ENCODE measurements at places on chromosomes 2 and 18.

- DNase-seq, result no peak
Measured at GRCh38 chr2:196640031-196640548, 575 bp downstream of the CCDC150 start.

- DNase-seq, result no peak
Measured at GRCh38 chr2:189402932-189403331, 38.3 kb upstream of the WDR75 start.

- peak; percentile 9 for DNase-seq
Measured at GRCh38 chr2:55620123-55620779, 2.8 kb upstream of the PPP4R3B start.

- DNase-seq, result no peak
Measured at GRCh38 chr2:80438686-80439085, 134.1 kb upstream of the LRRTM1 start.

DNA sequence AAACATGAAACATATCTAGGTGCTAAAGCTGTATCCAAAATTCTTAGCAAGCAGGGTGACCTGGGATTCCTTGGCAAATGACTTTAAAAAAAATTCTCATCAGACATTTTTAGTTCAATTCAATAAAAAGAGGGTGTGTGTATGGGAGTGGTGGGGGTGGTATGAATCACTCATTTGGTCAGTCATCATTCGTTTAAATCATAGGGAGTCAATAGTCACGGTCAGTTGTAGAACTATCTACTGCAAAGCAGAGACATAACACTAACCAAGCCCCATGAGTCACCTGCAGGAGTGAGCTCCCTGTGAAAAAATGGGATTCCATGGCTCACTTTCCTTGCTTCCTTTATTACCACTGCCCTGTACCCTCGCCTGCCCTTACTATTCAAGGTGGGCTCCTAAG is 380.6 kb upstream of the TCF4 start:
- no peak for DNase-seq

DNA sequence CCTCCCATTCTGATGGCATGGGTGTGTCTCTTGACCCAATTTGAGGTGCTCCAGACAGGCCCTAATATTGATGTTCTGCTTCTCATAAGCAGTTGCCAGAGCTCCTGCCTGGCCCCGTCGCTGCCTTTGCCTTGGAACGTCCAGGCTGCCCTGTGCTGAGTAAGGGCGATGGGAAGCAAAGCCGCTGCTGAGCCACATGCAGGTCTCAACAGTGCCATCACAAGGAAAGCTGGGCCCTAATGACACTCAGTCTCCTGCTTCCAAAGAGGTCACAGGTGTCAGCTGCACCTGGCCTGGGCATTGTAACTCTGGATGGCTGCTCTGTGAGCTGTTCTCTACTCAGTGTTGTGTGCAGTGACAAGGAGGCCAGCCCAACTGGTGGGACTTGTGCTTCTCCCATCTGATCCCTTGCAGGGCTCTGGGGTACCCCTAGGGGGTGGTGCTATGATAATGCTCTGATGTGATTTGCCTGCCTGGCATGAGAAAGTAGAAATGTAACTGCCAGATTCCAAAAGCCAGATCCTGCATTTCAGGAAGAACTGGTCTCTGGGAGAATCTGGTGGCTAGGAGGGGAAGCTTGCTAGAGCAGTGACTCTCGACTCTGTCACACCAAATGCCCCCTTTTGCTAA is 8.7 kb downstream of the TTC39C start:
- no peak for DNase-seq

DNA sequence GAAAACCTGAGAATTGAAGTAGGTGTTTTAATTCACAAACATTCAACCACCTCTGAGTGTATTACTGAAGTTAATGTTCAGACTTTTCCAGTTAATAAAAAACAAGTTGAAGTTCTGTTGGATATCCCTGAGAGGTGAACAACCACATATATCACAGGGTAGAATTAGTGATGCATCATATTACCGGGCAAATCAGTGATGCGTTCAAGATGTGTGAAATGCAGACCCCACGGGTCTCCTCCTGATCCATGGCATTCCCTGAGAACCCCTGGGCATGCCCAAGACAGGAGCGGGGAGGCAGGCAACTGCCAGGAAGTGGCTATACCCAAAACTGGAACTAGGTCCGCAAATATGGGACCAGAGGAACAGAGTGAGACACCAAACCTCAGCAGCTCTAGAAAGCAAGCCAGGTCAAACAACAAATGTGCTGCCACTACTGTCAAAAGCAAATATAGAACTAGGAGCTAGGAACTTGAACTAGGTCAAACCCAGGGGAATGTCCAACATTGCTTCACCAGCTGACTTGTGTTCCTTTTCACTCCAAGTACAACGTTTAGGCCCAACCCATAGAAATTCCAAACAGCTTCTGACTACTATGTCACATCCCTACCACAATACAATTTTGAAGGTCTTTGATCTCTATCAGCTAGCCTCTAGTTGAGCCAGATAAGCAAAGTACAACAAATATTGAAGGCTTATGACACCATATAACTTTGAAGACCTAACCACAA is 20.2 kb downstream of the PSTPIP2 start:
- no peak for DNase-seq

GRCh38 chr2:36396878-36397539 is 41.4 kb downstream of the CRIM1 start:
- no peak for DNase-seq

- no peak for DNase-seq
Measured at GRCh38 chr2:231391981-231392380, 3.5 kb upstream of the B3GNT7 start.

DNA sequence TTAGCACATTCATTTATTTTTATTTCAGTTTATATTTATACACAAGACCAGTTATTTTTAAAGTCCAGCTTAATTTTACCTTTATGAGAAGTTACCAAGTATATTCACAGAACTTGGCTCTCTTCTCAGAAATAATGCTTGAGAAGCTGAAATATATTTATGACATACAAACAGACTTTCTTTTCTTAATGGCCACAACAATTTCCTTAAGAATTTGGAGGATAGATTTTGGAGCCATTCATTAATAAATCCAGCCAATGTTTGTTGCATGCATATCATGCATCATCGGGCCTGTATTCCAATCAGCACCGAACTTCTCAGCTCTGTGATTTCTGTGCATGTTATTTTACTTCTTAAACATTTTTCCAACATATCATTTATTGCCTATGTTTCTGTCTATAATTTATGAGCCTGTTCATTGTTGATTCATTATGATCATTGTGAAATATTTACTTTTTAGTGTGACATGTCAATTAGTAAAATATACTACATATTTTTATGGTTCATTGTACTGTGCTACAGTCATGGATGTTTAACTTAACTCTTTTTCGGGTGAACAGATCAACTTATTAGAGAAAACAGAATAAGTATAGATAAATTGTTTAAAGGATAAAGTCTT is 3.5 kb downstream of the GULP1 start:
- DNase-seq, result no peak

GRCh38 chr2:2902547-2903281 is 474.9 kb downstream of the EIPR1 start:
- no peak for DNase-seq

DNA sequence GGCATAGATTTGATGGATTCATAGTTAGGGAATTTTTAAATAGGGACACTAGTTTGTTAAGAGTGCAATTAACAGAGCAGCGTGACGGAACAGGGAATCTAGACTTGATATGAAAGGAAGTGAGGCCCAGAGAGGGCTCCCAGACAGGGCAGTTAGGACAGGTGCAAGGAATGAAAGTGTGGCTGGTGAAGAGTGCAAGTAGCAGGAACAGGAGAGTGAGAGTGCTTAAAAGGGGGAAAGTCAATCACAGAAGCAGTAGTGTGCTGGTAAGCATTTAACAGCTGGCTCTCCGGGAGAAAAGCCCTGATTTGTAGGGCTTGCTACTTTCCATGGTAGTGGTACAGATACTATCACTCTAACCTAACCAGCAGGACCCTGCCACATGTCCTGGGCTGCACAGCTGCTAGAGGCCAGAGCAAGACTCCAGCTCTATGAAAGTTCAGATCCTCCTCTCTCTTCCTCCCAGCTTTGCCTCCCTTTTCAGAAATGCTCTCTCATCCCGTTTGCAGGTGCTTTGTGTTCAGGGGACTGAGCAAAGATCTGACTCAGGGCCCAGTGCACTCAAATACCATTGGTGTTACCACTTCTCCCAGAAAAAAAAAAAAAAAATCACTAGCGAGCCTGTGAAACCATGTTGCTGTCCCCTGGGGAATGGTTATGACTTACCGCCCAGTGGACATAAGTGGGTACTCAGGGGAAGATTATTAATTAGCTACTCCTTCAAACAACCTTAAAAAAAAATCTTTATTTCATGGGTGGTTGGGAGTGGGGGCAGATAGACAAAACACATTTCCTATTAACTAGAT is 18.1 kb upstream of the GCFC2 start:
- DNase-seq, result no peak

- no peak for DNase-seq
Measured at GRCh38 chr2:232322560-232323327, 55.8 kb upstream of the ALPP start.

GRCh38 chr2:136858656-136859055 is 93.3 kb downstream of the THSD7B start:
- DNase-seq, result no peak

GRCh38 chr2:177161741-177162460 is 50.7 kb upstream of the HNRNPA3 start:
- DNase-seq, result peak; percentile 39

All from CD14-positive monocyte (primary cell).